ENCODE measurements at places on chromosomes 1 and 21. TPM values are rescaled to one million over a fixed set of nuclear protein-coding genes. Genes with fewer than 3 reads are reported as not detected.

The FCRLB gene
- total RNA-seq = 0.51 TPM

DNA sequence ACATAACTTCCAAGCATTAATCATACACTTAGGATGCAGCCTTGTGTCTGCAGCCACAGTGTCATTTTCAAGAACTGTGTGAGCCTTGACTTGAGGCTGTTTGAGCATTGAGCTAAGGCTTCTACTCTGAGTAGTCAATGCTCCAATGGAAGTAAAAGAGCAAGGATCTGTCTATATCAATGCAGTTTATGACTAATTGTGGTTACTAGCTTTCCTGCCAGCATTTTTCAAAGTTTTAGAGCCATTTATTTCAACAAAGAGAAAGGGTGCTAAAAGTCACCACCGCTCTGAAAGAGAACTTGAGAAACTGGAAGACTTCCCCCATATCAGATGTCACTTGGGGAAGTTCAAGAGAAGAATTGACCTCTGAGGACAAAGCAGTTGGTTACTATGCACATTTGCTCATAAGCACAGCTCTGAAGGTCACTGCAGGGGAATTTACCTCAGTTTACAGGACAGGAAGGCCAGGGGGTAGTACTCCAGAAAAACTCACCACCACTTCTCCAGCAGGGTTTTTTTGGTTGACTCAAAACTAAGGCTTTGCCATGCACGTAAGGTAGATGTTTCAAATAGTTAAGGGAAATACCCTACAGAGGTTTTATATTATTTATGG is 24.5 kb upstream of the RGS1 start:
- no peak for DNase-seq

DNA sequence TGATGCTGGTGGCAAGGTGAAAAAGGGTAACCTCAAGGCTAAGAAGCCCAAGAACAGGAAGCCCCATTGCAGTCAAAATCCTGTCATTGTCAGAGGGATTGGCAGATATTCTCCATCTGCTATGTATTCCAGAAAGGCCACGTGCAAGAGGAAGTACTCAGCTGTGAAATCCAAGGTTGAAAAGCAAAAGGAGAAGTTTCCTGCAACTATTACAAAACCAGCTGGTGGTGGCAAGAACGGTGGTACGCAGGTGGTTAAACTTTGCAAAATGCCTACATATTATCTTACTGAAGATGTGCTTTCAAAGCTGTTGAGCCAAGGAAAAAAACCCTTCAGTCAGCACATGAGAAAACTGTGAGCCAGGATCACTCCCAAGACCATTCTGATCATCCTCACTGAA is 13.7 kb upstream of the VPS45 start:
- no peak for DNase-seq

DNA sequence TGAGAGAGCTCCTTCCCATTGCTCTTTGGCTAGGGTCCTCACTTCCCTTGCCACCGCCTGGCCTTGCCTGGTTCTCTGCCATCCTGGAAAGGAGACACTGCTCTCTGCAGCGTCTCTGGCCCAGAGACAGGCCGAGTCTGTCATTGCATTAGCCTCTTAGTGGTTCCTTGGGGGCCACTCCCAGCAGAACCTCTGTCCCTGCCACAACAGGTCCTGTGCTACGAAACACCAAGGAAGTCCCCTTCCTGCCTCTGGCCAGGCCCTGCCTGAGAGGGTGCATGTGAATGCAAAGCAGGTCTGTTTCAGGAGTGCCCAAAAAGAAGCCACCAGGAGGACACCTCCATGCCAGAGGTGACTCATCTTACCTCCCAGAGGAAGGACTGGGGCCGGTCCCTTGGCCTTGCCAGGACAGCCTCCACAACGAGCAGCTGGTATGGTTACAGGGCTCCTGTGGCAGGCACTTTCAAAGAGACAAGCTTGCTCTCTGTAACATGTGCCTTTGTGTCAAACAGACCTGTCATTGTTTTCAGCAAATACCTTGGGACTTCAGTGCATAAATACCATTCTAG is 59.6 kb downstream of the VPS26C start:
- no peak for DNase-seq

The DDAH1 gene
- 14.9 TPM for total RNA-seq

The PTGFRN gene
- 171 TPM for total RNA-seq

DNA sequence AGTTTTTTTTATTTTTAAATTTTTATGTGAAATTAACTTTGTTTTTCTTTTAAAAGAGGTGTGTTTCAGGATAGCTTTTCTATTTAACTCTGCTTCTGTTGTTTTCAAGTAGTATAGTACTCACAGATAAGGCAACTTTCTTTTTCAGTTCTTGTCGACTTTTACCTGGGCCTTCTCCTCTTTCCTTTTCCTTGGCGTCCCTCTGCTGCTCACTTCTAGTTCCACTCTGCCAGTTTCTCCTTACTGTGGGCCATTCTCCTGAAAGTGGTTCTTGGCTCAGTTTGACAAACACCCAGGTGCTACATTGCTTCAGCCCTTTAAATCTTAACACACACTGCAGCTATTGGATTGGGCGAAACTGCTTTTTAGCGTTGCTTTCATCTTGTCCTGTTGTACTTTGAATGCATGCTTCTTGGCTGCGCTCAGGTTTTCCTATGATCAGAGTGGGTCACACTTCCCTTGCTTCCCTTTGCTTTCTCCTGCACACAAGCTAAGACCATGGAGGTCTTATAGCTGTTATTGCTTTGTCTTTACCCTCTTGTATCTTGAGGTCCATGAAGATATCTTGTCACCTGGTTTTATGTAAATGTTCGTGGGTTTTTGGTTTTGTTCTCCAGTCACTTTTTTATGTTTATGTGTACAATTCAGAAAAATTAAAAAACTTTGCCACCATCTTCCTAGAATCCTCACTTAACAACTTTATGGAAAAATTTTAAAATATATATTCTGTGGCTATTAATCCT is 21.6 kb downstream of the GABPA start:
- DNase-seq = no peak

Measured in foreskin keratinocyte (primary cell).